H9 (cell line): ENCODE measurements at places on chromosomes 1 and 21.

DNA sequence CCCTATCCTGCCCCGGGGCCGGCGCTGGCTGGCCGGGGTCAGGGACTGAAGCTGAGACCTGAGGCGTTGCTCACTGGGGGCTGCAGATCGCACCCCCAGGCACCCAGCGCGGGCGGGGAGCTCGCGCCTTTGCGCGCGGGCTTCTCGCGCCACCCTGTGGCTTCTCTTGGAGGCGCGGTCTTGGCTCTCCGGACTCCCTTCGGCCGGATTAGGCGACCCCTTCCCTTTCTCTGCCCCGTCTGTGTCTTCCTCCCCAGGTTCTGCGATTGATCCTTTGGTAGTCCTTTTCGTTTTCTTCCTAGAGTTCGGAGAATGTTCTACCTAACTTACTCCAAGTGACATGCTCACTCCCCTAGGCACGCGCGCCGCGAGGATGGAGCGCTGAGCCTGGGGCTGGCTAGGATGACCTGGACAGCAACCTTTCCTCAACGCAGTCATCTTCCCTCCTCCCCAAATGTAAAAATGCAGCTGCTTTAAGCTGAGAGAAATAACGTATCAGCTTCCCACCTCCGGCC lies 495 bp upstream of the NTRK1 start:
- peak; percentile 71 for DNase-seq

- DNase-seq: no peak
Observed at GRCh38 chr1:169260478-169261151, 107.0 kb downstream of the NME7 start.

- DNase-seq: no peak
Observed at GRCh38 chr1:170590921-170591705, 59.1 kb downstream of the GORAB start.

- peak; percentile 62 for DNase-seq
Observed at GRCh38 chr1:67532452-67533216, 102.4 kb upstream of the SERBP1 start.

GRCh38 chr1:3159121-3159520 lies 90.1 kb downstream of the PRDM16 start:
- DNase-seq: no peak

DNA sequence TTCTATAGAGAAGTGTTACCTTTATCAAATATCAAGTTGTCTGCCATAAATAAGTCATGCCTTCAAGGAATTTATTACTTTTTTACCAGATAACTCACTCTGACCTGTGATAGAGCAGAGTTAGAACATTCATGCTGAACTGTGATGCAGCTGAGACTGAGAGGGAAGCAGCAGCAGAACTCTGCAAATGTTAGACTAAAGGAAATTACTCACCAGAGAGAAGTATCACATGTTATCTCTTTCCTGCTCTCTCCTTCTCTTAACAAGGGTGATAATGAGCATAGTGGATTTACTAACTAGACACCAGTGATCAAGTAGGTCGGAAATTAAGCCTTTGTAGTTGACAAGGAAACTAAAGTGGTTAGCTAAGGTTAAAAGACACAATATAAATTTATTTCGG lies 181.6 kb downstream of the RASAL2 start:
- no peak for DNase-seq

DNA sequence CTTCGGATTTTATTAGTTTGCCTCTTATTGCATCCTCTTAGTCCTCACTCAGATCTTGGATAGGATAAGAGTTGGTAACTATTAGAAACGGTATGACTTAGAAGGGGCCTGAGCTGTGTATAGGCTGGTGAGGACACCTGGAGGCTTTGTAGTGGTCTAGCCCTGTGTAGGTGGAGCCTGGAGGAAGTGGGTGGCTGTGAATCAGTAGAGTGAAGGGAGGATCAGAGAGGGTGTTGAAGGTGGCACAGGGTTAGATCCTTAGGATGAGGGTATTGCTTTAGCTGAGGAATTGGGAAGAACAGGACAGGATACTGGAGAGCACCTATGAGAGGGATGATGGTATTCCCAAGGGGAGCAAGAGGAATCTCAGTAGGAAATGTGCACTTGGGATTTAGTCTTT lies 5.7 kb downstream of the VANGL1 start:
- DNase-seq: no peak

- no peak for DNase-seq
Observed at GRCh38 chr1:17520473-17521319, 18.8 kb upstream of the ARHGEF10L start.

DNA sequence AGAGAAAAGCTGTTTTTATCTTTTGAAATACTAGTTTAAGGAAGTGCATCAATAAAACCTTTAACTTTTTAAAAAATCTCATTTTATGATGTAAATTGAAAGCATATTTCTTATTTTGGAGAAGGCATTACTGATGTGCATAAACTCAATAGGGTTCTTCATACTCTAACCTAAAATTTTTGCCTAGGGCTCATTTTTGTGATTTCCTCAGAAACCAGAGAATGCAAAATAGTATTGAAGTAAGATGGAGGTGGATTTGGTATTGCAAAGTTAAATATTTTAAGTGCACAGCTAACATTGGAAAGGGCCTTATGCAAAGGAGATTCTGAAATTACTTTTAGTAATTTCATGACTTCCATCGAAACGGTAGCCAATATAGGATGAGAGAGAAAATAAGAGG lies 101.9 kb downstream of the PTGER3 start:
- no peak for DNase-seq

GRCh38 chr1:210535761-210536160 lies 207.1 kb downstream of the HHAT start:
- no peak for DNase-seq

- no peak for DNase-seq
Observed at GRCh38 chr1:209367061-209367772, 216.3 kb upstream of the CAMK1G start.

DNA sequence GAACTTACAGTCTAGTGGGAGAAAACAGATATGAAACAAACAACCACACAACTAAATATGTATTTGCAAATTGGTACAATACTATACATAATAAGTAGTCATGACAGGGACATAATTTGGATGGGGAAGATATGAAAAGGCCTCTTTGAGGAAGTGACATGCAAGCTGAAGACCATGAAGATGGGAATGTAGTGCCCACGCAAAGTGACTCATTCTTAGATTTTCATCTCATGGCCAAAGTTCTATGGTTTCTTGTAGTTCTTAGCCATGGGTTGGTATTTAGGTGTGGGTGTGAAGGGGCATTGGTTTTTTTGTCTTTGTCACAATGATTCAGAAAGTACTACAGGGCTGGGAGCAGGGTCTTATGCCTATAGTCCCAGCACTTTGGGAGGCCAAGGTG lies 105.4 kb upstream of the FAM78B start:
- no peak for DNase-seq

DNA sequence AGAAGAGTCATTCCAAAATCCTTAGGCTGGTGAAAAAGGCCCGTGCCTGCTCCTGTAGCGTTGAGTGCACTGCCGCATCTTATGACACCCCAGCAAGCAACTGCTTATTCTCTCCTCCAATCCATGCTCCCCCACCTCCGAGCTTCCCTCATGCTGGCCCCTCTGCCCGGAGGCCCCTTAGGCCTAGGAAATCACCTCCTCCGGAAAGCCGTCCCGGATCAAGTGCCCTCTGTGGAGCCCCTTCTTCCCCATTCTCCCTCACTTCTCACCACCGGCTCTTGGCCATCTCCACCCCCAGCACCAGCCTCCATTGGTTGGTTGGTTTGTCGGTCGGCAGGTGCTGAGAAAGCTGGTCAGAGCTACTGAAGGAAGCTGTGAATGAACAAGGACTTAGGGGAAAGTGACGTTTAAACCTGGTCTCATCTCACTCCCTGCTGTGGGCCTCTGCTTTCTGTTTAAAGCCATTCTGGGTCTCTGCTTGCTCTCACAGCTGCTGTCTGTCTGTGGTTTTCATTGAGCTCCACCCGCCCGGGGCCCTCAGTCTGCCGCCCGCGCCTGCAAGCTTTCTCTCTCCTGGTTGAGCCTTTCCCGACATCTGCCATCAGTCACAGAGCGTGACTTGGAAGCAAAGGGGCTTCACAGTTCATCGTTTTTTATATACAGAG lies 122.2 kb downstream of the KCNN3 start:
- no peak for DNase-seq

- peak; percentile 61 for DNase-seq
Observed at GRCh38 chr1:223363057-223363855, 720 bp downstream of the SUSD4 start.

GRCh38 chr1:211329764-211330201 lies 3.1 kb downstream of the TRAF5 start:
- DNase-seq: no peak

- no peak for DNase-seq
Observed at GRCh38 chr21:24714646-24715200, 892.6 kb downstream of the MRPL39 start.

DNA sequence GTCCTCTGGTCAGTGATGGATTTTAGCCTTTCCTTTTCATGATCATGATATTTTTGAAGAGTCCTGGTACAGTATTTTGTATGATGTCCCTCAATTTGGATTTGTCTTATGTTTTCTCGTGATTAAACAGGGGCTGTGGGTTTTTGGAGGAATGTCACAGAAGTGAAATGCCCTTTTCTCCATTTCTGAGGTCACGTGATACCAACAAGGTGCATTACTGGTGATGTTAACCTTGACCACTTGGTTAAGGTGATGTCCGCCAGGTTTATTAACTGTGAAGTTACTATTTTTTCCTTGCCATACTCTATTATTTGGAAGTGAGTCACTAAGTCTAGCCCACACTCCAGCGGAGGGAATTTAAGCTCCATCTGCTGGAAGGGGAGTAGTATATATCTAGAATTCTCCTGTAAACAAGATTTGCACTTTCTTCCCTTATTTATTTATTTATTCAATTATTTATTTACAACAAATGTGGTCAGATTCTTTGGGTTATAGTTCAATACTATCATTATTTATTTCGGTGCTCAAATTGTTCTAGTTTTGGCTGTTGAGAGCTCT lies 123.4 kb downstream of the HIVEP3 start:
- no peak for DNase-seq

DNA sequence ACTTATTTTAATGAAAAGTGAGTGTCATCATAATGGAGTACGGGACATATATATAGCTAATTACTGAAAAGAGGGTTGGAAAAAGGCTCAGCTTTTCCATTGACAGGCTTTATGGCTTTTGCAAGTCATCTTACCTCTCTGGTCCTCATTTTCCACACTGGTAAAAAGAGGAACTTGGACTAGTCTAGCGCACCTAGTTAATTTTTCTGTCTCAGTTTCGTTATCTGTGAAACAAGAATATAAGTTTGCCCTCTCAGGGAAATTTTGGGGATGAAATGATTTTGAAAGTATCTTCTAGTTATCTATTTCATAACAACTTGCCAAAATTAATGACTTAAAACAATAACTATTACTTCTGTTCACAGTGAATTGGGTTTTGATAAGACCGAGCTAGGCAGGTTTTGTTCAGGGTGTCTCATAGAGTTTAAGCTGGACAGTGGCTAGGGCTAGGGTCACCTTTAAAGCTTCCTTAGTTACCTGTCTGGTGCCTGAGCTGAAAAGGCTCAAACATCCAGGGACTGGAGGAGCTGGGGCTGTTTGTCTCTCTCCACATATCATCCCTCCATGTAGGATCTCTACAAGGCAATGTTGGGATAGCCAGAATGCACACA lies 91.7 kb downstream of the TYW3 start:
- no peak for DNase-seq

- no peak for DNase-seq
Observed at GRCh38 chr1:29786791-29787732, 550.7 kb downstream of the PTPRU start.

GRCh38 chr1:119453021-119453420 lies 38.1 kb downstream of the HSD3B2 start:
- no peak for DNase-seq

- DNase-seq: peak; percentile 43
Observed at GRCh38 chr1:227192163-227192562, 126.1 kb downstream of the CDC42BPA start.

GRCh38 chr1:201214886-201215285 lies 24.3 kb downstream of the IGFN1 start:
- no peak for DNase-seq

DNA sequence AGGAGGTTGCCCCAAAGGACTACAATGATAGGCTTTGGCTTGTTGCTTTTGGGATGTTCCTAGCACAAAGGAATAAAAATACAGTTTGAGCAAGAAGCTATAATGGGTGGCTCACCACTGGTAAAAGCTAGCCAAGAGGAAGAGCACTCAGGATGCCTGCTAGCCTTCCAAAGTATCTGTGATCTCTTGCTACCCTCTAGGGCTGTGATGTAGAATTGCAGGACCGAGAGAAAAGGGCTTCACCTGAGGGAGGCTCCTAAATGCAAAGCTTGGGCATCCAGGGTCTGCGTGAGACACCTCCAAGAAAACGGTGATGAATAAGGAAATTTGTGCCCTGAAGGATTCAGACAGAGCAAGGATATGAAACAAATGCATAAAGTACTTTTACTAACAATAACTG lies 17.7 kb downstream of the IVL start:
- DNase-seq: no peak

- no peak for DNase-seq
Observed at GRCh38 chr1:97996880-97997279, 76.0 kb upstream of the DPYD start.

DNA sequence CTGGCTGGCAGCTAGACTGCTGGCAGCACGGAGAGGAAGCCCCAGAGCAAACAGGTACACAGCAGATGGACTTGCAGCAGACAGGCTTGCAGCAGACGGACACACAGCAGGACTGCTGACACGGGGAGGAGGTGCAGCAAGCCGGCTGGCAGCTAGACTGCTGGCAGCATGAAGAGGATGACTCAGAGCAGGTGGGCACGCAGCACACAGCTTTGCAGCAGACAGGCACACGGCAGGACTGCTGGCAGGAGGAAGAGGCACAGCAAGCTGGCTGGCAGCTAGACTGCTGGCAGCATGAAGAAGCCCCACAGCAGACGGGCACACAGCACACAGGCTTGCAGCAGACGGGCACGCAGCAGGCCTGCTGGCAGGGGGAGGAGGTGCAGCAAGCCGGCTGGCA lies 498 bp downstream of the KRTAP10-2 start:
- DNase-seq: peak; percentile 25
